Thymus (tissue), 14 donors: ENCODE measurements at places on chromosomes 12 and 14. TPM values are rescaled to one million over a fixed set of nuclear protein-coding genes. Genes with fewer than 3 reads are reported as not detected.

GRCh38 chr12:102948941-102949352 lies 8.5 kb upstream of the ASCL1 start:
- peak; percentile 52 for DNase-seq

DNA sequence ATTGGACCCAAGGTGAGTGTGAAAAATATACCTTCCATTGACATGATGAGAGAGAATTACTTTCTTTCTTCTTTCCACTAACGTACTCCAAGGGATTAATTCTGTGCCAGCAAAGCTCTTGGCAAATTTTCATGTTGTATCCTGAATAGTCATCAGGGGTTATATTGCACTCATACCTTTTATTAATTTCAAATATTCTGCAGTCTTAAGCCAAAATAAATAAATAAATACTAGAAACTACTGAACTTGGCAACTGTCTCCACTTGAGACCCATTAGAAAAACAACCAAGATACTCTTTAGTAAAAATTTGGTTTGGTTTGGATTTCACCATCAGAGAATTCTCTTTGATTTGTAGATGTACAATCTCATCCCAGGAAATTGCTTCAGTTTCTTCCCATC lies 22.1 kb upstream of the CLEC14A start:
- DNase-seq: no peak

GRCh38 chr12:69475237-69475975 lies 5.2 kb downstream of the FRS2 start:
- DNase-seq: no peak

- DNase-seq: no peak
These were observed 122.8 kb upstream of the PDE3A start for GRCh38 chr12:20245491-20245890.

DNA sequence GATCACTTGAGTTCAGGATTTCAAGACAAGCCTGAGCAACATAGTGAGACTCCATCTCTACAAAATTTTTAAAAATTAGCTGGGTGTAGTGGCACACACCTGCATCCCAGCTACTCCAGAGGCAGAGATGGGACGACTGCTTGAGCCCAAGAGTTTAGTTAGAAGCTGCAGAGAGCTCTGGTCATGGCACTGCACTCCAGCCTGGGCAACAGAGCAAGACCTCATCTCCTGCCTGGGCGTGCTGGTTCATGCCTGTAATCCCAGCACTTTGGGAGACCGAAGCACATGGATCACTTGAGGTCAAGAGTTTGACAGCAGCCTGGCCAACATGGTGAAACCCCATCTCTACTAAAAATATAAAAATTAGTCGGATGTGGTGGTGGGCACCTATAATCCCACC lies 20.2 kb downstream of the CLIP1 start:
- DNase-seq: no peak

Gene SIVA1
- 308 TPM for total RNA-seq

Gene IFNG-AS1
- total RNA-seq: 1.3 TPM
